ENCODE measurements at places on chromosomes 6 and 20. TPM values are rescaled to one million over a fixed set of nuclear protein-coding genes. Genes with fewer than 3 reads are reported as not detected.

The KIF25 gene
- not detected for total RNA-seq

The CNBD2 gene
- total RNA-seq, result 4.5 TPM

The CTAGE9 gene
- not detected for total RNA-seq

The ANKRD6 gene
- 0.13 TPM for total RNA-seq

The KCNK16 gene
- not detected for total RNA-seq

The CAP2 gene
- total RNA-seq, result not detected

The CCN5 gene
- not detected for total RNA-seq

The RWDD2A gene
- 1.7 TPM for total RNA-seq

GRCh38 chr20:48814633-48815032, 13.2 kb downstream of the PREX1 start:
- no peaks in the 10 kb centered on the region for H3K36me3 ChIP-seq
- H3K27ac ChIP-seq, result no peak overlapping the region
- no peak overlapping the region for H3K4me3 ChIP-seq
- no peaks in the 10 kb centered on the region for H3K4me1 ChIP-seq
- no peak for DNase-seq
- peaks cover 14% of the 10 kb centered on the region for H3K27me3 ChIP-seq

GRCh38 chr6:81228912-81229555, 523.4 kb downstream of the TENT5A start:
- no peak overlapping the region for H3K27ac ChIP-seq
- H3K4me3 ChIP-seq, result no peak overlapping the region
- H3K4me1 ChIP-seq, result no peaks in the 10 kb centered on the region
- H3K27me3 ChIP-seq, result no peaks in the 10 kb centered on the region
- H3K36me3 ChIP-seq, result no peaks in the 10 kb centered on the region

DNA sequence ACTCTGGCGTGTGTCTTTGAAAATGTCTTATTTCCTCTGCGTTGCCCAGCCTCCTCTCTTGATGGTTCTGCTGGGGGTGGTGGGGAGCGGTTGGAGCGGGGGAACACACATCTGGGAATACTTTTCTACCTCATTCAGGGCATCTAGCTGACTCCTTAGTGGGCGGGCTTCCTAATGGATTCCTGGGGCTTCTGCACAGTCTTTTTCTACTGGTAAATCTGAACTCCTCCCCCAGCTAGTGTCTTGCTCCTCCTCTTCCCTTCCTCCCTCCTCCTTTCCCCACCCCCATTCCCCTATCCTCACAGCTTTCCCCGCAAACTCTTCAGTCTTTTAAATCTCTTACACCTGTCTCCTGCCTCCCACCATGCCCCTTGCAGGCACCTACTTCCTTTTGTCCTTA, 74.4 kb downstream of the PRL start:
- DNase-seq, result no peak
- no peaks in the 10 kb centered on the region for H3K4me1 ChIP-seq

DNA sequence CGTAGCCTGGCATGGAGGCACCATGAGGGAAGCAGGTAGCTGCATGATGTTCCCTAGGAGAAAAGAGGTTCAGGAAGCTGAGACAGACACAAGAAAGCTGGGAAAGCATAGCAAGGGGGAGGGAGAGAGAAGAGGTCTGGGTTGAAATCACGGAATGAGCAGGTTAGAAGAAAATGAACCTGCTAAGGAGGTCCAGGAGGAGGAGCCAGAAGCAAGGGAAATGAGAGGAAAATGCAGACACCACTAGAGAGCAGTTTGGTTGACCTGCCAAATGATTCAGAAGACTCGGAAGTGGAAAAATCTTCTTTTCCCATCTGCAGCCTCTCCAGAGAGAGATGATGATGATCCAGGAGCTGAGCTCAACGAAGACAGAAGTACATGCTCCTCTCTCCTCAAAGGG, 70.9 kb downstream of the VIP start:
- DNase-seq, result no peak
- H3K27me3 ChIP-seq, result no peaks in the 10 kb centered on the region
- H3K4me3 ChIP-seq, result no peak overlapping the region
- H3K4me1 ChIP-seq, result no peaks in the 10 kb centered on the region
- 0 out of 3 replicates have a peak, but pooled peaks cover 6% of the 10 kb centered on the region for H3K36me3 ChIP-seq

- no peak overlapping the region for H3K27ac ChIP-seq
- no peaks in the 10 kb centered on the region for H3K36me3 ChIP-seq
- DNase-seq, result no peak
- H3K4me3 ChIP-seq, result no peak overlapping the region
- no peaks in the 10 kb centered on the region for H3K27me3 ChIP-seq
- H3K4me1 ChIP-seq, result no peaks in the 10 kb centered on the region
These were observed 253.9 kb downstream of the SLC24A3 start for GRCh38 chr20:19466206-19466928.

DNA sequence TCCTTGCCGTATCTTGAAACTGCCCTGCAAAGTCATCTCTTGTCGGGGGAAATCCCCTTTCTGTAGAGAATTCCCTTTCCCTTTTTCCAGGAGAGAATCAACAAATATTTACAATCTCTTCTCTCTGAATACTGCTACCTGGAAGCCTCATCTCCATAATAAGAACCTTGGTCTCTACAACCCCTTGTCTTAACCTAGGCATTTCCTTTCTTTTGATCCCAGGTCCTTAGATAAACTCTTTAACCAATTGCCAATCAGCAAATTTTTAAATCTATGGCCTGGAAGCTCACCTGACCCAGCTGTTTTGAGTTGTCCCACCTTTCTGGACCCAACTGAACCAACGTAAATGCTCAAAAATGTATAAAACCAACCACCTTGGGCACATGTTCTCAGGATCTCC, 30.6 kb upstream of the SEC63 start:
- H3K4me3 ChIP-seq, result no peak overlapping the region
- H3K36me3 ChIP-seq, result no peaks in the 10 kb centered on the region
- H3K27ac ChIP-seq, result no peak overlapping the region
- no peak for DNase-seq
- H3K4me1 ChIP-seq, result peaks cover 21% of the 10 kb centered on the region

GRCh38 chr6:29965873-29966601, 23.7 kb downstream of the HLA-A start:
- peak overlapping the region; percentile 55 for H3K4me3 ChIP-seq
- H3K27ac ChIP-seq, result peak overlapping the region; percentile 95
- DNase-seq, result peak; percentile 58
- peaks cover 10% of the 10 kb centered on the region for H3K4me1 ChIP-seq

DNA sequence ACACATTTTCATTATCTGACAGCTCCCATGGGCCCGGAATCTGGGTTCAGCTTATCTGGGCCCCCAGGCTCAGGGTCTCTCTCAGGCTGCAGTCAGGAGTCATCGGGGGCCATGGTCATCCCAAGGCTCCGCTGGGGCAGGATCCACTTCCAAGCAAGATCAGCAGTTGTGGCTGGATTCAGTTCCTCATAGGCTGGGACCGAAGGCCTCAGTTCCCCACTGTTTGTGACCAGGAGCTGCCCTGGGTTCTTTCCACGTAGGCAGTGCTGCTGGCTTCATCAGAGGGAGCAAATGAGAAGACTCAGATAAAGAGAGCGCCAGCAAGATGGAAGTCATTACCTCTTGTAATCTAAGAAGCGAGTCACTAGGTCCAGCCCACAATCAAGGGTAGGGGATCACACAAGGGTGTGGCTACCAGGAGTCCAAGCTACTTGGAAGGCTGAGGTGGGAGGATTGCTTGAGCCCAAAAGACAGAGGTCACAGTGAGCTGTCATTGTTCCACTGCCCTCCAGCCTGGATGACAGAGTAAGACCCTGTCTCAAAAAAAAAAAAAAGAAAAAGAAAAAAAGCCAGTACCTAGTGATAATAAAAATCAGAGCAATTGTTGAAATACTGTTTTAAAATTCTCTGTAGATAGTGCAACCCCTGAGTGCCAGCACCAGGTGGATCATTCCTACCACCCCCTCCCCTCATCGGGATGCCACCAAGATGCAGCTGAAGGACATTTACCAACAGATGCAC, 162.7 kb downstream of the NFATC2 start:
- H3K4me1 ChIP-seq, result peaks cover 47% of the 10 kb centered on the region
- peak; percentile 65 for DNase-seq

DNA sequence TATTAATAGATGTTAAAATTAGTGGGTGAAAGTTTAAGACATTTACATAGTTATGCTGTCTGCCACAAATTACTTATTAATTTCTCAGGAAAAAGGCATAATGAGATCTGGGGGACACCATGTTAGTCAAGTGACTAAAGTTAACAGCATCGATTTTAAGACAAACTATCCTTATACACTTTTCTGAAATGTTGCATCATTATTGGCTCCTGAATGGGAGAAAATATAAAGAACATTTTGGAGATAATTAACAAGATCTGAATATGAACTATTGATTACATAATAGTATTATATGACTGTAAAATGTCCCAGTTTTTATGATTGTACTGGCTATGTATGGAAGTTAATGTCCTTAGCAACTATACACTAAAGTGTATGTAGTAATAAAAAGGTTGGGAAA, 7.9 kb downstream of the OR2B3 start:
- H3K36me3 ChIP-seq, result no peaks in the 10 kb centered on the region
- peaks cover 9% of the 10 kb centered on the region for H3K27me3 ChIP-seq
- H3K27ac ChIP-seq, result no peak overlapping the region
- no peak overlapping the region for H3K4me3 ChIP-seq
- DNase-seq, result no peak

GRCh38 chr6:144811140-144811539, 526.0 kb downstream of the UTRN start:
- no peaks in the 10 kb centered on the region for H3K36me3 ChIP-seq
- H3K4me1 ChIP-seq, result no peaks in the 10 kb centered on the region
- no peaks in the 10 kb centered on the region for H3K27me3 ChIP-seq
- no peak overlapping the region for H3K27ac ChIP-seq
- H3K4me3 ChIP-seq, result no peak overlapping the region

GRCh38 chr20:5136096-5136495, 9.3 kb downstream of the CDS2 start:
- H3K4me1 ChIP-seq, result 0 out of 3 replicates have a peak, but pooled peaks cover 4% of the 10 kb centered on the region
- DNase-seq, result no peak
- no peaks in the 10 kb centered on the region for H3K36me3 ChIP-seq
- H3K4me3 ChIP-seq, result no peak overlapping the region
- no peaks in the 10 kb centered on the region for H3K27me3 ChIP-seq

DNA sequence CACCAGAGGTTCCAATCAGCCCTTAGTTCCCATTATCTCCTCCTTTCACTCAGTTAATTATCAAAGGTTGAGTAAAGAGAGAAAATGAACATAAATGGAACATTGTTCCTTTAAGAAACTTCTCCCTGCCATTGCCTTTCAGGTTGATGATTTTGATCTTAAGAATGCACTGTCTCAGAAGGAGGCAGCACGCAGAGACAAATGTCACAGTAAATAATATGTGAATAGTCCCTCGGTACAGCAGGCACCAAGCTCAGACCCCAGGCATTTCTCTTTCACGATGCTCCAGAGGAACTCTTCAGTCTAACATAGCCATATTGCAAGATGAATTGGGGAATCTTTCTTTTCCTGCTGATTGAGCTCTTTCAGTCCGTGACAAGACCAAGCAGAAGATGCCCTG, 435.3 kb upstream of the SPTLC3 start:
- H3K36me3 ChIP-seq, result no peaks in the 10 kb centered on the region
- no peak overlapping the region for H3K27ac ChIP-seq
- DNase-seq, result no peak
- no peaks in the 10 kb centered on the region for H3K4me1 ChIP-seq
- H3K27me3 ChIP-seq, result no peaks in the 10 kb centered on the region

DNA sequence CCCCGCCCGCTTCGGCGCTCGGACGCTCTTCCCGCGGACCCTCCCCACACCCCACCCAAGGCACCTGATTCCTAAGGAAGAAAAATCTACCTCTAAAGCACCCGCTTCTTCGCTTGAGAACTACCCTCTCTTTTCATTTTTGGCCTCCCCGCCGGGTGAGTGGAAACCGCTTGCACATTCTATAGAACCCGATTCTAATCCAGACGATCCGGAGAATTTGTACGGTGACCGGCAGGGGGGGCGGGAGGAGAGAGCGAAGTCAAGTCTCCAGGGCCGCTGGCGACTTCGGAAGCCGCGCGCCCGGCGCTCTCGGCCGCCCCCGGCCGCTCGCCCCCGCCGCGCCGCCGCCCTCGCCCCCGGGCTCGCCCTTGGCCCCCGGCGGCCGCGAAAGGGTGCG, at the start of gene RBM24:
TSS of gene RBM24 (plus strand) at position 262 of the 397 bp plus-strand sequence. CDS start 221 bp downstream, outside the sequence.
- DNase-seq, result no peak
- peaks cover 14% of the 10 kb centered on the region for H3K4me1 ChIP-seq
- H3K4me3 ChIP-seq, result no peak within 1 kb of the TSS
- H3K27ac ChIP-seq, result no peak within 1 kb of the TSS
- no peaks in the 10 kb centered on the region for H3K36me3 ChIP-seq

GRCh38 chr20:19540392-19540791, 217.7 kb upstream of the RIN2 start:
- H3K27ac ChIP-seq, result no peak overlapping the region
- DNase-seq, result no peak
- no peak overlapping the region for H3K4me3 ChIP-seq
- no peaks in the 10 kb centered on the region for H3K36me3 ChIP-seq

DNA sequence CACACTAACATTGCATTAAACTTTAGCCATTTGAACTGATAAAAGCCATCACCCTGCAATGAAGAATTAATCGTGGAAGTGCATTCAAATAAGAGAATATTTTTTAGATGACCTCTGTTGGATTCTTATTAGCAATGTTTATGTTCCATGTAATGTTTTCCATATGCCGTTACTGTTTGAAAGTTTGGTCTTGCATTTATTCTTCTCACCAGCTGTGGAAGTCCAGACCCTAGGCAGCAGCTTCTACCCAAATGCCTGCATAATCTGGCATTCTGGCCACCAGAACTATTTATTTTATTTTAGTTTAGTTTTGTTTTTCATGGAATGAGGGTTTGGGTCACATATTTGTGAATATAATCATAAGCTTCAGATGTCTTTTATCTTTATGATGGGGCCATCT, 140.4 kb downstream of the SAMD5 start:
- H3K27me3 ChIP-seq, result peaks cover 12% of the 10 kb centered on the region
- H3K4me3 ChIP-seq, result no peak overlapping the region
- H3K4me1 ChIP-seq, result no peaks in the 10 kb centered on the region
- no peak for DNase-seq
- no peaks in the 10 kb centered on the region for H3K36me3 ChIP-seq
- H3K27ac ChIP-seq, result no peak overlapping the region

DNA sequence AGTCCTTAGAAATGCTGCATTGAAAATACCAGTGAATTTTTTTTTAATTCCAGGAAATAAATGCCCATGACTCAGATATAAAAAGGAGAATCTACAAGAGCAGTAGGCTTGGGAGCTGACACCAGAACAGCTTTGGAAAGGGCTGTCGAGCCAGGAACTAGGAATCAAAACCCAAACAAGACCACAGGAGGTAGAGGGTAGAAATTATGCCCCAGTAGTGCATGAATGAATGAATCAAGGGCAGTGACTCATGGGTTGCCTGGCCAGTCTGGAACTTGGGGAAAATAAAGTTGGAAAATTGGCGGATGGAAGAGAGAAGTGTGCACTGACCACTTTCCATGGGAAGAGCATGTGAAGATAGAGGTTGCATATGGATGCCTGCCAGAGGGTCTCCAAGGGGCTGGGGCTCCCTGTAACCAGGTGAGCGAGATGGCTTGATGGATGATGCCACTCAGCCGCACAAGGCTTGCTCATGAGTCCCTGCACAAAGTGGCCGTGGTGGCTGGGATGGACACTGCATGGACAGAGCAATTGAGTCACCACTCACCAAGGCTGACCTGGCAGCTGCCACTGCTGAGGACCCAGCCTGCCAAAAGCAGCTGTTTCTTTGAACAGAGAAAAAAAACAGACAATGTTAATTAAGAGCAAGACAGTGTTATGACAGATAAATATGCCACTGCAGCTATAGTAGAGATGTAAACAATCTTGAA, 15.2 kb upstream of the MCCD1 start:
- H3K27ac ChIP-seq, result no peak overlapping the region
- peaks cover 21% of the 10 kb centered on the region for H3K36me3 ChIP-seq
- DNase-seq, result no peak
- no peaks in the 10 kb centered on the region for H3K4me1 ChIP-seq
- H3K27me3 ChIP-seq, result peaks cover 8% of the 10 kb centered on the region

GRCh38 chr20:34058831-34059230, 53.2 kb downstream of the EIF2S2 start:
- H3K4me3 ChIP-seq, result no peak overlapping the region
- H3K36me3 ChIP-seq, result peaks cover 20% of the 10 kb centered on the region
- H3K27me3 ChIP-seq, result no peaks in the 10 kb centered on the region
- DNase-seq, result no peak
